T-helper 9 cell (primary cell): ENCODE measurements at places on chromosomes 7 and 10.

DNA sequence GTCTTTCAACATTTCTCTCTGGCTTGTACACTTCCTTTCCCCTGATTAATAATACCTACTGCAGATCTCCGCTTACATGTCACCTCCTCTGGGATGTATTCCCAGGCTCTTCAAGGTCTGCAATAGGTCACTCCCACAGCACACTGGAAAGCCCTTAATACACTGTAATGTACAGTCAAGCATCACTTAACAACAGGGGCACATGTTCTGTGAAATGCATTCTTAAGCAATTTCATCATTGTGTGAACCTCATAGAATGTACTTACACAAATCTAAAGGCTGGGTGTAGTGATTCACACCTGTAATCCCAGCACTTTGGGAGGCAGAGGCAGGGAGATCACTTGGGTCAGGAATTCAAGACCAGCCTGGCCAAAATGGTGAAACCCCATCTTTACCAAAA is 1.9 kb downstream of the COX15 start:
- no peak for DNase-seq

GRCh38 chr7:124354201-124354600 is 321.3 kb upstream of the TMEM229A start:
- DNase-seq: no peak

DNA sequence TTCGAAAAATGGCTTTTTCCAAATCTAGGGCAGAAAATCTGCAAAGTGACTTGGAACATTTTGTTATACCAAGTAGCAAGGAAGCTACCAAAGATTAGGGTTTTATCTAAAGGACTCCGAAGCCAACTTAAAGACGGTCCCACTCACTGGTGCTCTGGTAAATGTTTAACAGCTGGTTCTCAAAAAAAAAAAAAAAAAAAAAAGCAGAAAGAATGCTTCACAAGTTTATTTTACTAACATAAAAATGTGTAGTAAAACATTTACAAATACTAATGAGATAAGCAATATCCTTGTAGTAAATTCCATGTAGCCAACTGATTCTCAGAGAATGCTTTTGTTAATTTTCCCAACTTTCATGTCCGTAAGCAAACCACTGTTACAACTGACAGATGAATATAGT is 38.4 kb downstream of the TAF3 start:
- DNase-seq: no peak

GRCh38 chr7:117873310-117874190 is at the start of gene CTTNBP2:
Gene CTTNBP2, minus strand, starts transcription at chr7:117873441. Its CDS starts 26 bp downstream, at chr7:117873415.
- DNase-seq: no peak

- DNase-seq: peak; percentile 37
Observed at GRCh38 chr10:132186488-132187429, at the start of gene DPYSL4. Gene DPYSL4, plus strand, starts transcription at chr10:132186948. Its CDS starts 116 bp downstream, at chr10:132187064.

DNA sequence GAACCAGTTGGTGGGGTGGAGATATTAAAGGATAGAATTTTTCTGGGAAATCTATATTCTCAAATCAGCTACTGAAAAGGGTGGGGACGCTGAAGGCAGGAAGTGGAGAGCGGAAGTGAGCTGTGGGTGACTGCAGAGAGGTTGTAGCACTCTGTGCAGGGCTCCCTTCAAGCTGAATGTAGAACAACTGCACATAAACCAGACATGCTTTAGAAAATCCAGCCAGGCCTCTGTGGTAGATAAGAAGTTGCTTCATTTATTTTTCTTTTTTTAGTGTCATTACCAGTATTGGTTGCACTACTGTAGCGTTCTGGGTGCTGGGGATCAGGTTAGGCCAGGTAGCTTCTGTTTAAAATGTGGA is 127.8 kb downstream of the CELF2 start:
- peak; percentile 50 for DNase-seq

- no peak for DNase-seq
Observed at GRCh38 chr7:45105588-45106188, 5.8 kb downstream of the TBRG4 start.

GRCh38 chr7:157930441-157930840 is 593.6 kb downstream of the DNAJB6 start:
- DNase-seq: no peak

- DNase-seq: no peak
Observed at GRCh38 chr7:78326876-78327275, 528.3 kb downstream of the PHTF2 start.

DNA sequence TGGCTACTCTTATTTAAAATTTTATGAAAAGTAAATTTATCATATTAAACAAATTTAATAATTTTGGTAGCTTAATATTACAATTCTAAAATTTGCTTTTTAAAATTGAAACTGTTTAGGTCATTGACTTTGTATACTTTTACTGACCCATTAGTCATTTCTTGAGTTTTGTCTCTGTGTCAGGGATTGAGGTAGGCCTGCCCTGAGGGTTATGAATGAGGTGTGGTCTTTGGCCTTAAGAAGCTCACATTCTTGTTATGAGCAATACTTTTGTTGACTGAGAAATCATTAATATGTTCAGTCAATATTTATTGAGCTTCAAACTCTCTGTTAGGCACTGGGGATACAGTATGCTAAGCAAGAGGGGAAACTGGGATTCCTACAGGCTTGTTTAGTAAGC is 47.0 kb upstream of the RPA3 start:
- DNase-seq: no peak

DNA sequence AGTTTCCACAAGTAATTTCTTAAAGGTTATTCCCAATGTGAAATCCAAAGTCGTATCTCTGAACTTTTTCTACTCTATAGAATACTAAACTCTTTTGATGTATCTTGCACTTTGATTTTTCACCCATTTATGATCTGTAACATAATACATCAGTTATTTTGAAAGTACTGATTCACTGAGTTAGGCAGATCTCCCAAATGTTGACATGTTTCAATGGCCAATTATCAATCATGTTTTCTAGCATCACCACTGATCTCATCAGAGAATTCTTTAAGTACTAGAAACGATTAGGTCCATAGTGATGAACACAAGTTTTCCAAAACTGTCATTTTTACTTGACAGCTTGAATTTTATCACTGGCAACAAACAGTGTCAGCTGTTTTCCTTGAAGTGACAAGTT is 119.0 kb downstream of the ATE1 start:
- DNase-seq: no peak

- no peak for DNase-seq
Observed at GRCh38 chr10:46227936-46228562, 58.7 kb upstream of the ANTXRL start.

DNA sequence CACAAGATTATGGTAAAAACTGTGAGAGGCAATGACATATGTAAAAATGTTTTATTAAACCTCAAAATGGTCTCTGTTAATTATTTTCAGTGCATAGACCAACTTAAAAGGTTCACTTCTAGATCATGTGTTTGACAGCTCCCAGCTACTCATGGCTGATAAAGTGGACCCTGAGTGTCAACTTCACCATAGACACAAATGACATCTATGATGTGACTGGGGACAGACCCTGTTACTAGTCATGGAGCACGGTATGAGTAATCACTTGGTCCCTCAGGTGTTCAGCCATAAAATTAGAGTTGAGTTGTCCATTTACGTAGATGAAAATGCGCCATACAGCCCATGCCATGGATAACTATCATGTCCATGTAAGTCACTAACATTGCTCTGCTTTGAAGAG is 199.8 kb downstream of the ZNF365 start:
- DNase-seq: no peak

DNA sequence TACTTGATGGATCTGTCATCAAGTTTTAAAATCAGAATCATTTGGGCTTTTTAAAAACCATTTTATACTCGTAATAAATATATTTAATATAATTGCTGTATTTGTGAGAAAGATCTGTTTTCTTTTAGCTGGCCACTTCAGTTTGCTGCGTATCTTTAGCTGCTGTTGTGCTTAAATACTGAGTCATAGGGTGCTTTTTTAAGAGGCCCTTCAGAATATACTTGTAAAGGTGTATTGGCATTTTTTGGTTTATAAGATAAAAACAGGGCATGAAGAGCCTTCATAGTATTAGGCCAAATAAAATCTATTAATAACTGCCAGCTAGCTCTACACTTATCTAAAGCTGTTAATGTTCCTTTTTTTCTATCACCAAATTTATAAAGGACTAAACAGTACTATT is 43.8 kb downstream of the STK17A start:
- no peak for DNase-seq

GRCh38 chr7:155303039-155303593 is 5.4 kb downstream of the INSIG1 start:
- no peak for DNase-seq

- DNase-seq: no peak
Observed at GRCh38 chr7:142308326-142308725, 50.5 kb upstream of the PRSS58 start.

- no peak for DNase-seq
Observed at GRCh38 chr10:100776671-100777070, 31.3 kb downstream of the PAX2 start.

DNA sequence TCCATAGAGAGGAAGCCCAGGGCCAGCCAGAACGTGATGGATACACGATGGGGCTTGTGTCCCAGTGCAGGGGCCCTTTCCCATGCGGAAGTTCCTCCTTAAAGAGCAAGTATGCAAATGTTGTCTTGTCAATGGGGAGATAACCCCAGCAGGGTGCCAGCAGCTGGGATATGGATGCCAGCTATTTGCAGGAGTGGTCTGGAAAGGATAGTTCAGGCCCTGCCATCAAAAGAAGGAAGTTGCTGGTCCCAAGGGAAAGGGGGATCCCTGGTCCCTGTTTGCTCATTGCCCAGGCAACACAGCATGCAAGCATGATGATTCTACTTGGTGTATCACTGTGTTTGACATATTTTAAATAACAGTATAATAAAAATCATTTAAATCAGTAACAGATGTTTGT is 73.1 kb upstream of the HECW1 start:
- no peak for DNase-seq

- DNase-seq: no peak
Observed at GRCh38 chr10:16292366-16292765, 144.4 kb upstream of the PTER start.

DNA sequence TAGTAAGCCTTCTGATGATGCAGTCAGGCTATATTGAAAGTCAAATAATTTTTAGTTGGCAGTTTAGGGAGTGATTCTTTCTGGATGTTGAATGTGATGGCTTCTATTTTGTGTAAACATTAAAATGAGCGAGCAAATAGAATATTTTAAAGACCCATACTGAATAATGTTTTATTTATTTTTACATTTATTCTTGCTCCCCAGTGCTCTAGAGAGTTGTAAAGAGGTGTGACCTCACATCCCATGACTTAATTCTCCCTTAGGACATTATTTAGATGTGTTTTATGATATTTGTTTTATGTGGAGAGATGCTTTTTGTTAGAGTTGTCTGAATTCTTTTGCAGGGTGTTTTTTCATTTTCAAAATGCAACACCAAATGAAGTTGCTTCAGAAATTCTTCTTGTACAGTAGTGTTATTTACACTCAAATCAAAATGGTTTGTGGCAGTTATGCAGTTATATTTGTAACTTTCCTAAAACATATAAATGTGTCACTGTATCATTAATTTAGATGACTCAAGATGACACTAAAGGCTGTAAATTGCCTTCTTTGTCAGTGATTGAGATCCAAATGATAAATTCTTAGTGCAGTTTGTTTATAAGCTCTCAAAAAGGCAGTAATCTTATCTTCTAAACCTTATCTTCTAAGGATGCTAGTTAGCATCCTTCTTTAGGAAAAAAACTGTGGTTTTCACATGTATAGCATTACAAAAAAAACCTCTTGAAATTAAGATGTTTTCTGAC is 12.4 kb downstream of the UMAD1 start:
- DNase-seq: no peak

DNA sequence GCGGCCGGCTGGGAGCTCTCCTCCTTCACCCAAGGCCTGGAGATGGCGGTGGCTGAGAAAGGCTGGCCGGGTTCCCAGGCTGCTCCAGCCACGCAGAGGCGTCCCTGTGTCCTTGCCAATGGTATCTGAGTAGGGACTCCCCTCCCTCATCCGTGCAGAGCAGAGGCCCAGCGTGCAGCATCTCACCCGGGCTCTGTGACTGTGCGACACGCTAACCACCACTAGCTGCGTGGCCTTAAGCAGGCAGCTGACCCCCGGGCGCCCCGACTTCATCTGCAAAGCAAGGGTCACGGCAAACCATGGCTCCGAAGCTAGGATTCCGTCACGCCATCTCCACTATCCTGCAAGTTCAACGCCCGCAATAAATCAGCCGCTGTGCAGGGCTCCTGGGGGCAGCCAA is 47.2 kb upstream of the TNRC18 start:
- DNase-seq: no peak

- no peak for DNase-seq
Observed at GRCh38 chr7:1121886-1122831, 34.2 kb downstream of the GPER1 start.

GRCh38 chr7:3267966-3268690 is 32.9 kb upstream of the SDK1 start:
- DNase-seq: no peak

DNA sequence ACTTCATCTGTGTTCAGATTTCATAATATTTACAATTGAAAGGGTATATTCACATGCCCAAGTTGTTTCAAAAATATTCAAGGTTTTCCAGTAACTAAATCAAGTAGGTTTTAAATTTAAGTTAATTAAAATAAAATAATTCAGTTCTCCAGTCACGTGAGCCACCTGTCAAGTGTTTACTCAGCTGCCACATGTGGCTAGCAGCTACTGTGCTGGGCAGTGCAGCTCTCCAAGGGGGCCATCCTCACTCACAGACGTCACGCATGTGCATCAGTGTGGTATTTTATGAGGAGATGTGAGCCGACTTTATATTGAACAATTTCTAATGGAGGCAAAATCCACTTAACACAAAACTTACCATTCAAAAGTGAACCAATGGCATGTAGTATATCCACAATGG is 69.7 kb upstream of the CAMK2B start:
- no peak for DNase-seq

- DNase-seq: no peak
Observed at GRCh38 chr7:53110425-53110824, 75.0 kb downstream of the POM121L12 start.

DNA sequence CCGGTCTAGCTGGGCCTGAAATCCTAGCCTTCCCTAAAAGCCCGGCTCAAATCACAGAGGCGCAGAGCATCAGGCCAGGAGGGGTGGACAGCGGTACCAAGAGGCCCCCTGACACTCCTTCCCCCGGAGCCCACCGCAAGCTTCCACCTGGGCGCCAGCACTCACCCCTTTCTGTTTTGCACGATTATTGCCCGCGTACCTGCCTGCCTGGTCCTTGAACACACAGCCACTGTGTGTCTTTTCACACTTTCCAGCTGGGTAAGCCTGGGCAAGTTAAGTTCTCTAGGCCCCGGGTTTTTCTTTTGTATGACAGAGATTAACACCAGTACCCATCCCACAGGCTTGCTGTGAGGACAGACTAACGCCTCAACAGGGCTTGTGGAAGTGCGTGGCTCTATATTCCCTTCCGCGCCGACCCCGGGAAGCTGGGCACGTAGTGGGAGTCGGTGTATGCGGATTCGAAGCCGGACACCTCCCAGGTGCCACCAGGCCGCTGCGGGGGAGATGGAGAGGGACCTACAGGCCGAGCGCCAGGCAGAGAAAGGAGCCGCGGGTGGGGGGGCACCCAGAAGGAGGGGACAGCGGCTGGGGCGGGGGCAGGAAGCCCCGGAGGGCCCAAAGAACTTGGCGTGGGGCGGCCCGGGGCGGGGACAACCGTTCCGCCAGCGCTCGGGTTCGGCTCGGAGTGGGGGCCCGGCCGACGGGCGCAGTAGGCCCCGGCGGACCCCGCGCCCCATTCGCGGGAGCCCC is 792 bp downstream of the ZNF746 start:
- peak; percentile 39 for DNase-seq
